Heart left ventricle (tissue), 16 donors: ENCODE measurements at places on chromosomes 16 and 17. TPM values are rescaled to one million over a fixed set of nuclear protein-coding genes. Genes with fewer than 3 reads are reported as not detected.

The TLCD1 gene
- 3.5 TPM for total RNA-seq

DNA sequence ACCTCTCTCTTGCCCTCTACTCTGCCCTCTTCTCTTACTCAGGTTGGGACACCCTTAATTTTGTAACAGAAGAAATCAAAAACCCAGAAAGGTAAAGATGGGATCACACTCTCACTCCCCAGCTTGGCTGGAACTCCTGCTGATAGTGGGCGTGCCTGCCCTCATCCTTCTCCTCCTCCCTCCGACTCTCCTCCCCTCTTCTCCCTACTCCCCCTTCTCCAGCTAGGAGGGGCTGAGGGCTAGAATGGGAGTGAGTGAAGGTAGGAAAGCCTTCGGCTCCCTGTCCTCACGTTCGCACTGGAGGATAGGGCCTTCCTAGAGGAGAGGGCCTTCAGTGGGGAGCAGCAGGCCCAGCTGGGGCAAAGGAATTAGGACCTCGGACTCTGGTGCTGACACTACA is 20.3 kb downstream of the SLC7A6OS start:
- DNase-seq = no peak

DNA sequence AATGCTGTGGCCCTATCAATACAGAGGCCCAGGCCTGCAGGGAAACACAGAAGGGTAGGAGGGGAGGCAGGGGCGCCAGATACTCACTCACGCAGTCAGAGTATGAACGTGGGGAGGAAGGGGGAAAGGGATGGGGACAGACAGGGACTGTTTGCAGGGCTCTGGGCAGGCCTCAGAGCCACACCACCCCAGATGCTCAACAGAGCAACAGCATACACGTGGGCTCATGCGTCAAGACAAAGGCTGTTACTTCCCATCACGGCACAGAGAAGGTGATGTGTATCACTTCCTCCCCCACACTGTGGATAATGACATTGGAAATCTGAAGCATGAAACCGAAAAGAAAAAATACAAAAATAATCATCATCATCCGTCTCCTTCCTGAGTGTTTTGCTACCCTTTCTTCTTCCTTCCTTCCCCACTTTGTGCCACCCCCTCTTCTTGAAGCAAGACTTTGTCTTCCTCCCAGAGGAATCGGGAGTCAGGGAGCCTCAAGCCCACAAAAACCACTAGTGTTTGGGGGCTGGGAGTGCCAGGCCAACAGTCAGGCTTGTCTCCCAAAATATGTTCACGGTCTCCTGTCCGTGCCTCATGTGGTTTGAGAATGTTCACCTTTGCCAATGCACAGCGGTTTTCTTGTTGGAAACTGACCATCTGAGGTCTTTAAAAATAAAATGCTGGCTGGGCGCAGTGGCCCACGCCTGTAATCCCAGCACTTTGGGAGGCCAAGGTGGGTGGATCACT is 20.1 kb downstream of the SLC39A11 start:
- DNase-seq = peak; percentile 14

DNA sequence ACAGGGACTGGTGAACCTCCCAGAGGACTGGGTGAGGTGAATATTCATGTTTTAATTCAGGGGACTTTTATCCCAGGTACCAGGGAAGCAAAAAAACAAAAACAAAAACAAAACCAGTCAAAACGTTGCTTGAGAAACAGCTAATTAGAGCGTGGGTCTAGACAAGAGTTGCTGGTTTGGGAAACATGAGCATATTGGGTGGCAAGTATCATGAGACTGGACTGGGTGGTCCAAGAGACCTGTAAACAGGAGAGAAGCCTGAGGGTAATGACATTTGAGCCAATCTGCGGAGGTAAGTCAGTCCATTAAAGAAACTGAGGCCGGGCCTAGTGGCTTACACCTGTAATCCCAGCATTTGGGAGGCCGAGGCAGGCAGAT is 11.5 kb upstream of the BPTF start:
- no peak for DNase-seq
